Cortex of kidney (tissue), 1 donor: ENCODE measurements at places on chromosomes 7 and 10.

DNA sequence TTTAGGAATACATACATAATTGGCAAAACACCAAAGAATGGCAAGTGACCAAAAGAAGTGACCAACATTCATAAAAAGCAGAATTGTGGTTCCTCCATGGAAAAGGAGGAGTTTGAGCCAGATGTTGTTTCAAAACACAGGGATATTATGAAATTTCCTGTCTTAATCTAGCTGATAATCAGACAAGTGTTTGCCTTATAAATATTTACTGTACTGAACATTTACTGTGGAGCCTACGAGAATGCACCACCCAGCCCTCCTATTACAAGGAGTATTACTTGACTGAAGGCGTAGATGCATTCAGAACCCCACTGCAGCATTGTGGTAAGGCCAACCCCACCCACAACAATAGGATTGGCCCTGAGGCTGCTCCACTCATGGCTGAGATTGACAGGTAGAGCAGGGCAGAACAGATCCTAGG is 118.9 kb downstream of the AKR1D1 start:
- no peak for DNase-seq

- no peak for DNase-seq
These were observed 25.8 kb upstream of the LEP start for GRCh38 chr7:128215281-128215680.

- DNase-seq: no peak
These were observed 155.0 kb downstream of the RNF216 start for GRCh38 chr7:5626498-5626897.

DNA sequence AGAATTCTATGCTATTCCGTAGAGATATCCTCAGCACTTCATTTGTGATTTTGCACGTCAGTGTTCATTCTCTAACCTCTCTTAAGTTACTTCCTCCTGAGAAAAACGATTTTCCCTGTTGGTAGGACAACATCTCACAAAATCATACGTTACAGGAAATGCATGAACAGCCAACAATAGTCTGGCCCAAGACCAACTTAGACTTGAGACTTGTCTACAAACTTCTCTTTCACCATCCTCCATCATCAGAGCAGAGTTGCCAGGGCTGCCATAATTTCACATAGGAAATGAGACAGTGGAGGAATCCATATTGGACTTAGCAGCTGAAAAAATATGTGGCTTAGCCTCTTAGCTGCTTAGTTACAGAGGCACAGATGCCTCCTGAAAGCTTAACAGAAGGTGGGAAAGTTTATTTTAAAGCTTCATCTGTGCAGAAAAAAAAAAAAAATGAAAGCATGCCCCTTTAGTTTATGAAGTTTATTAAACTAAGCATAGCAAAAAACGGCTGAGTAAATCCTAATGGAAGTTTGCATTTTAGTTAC is 222.5 kb upstream of the CACNA2D1 start:
- no peak for DNase-seq

- DNase-seq: no peak
These were observed 126.6 kb upstream of the RAB11FIP2 start for GRCh38 chr10:118173296-118173695.

- DNase-seq: no peak
These were observed 23.2 kb upstream of the CFAP46 start for GRCh38 chr10:132965411-132966057.

DNA sequence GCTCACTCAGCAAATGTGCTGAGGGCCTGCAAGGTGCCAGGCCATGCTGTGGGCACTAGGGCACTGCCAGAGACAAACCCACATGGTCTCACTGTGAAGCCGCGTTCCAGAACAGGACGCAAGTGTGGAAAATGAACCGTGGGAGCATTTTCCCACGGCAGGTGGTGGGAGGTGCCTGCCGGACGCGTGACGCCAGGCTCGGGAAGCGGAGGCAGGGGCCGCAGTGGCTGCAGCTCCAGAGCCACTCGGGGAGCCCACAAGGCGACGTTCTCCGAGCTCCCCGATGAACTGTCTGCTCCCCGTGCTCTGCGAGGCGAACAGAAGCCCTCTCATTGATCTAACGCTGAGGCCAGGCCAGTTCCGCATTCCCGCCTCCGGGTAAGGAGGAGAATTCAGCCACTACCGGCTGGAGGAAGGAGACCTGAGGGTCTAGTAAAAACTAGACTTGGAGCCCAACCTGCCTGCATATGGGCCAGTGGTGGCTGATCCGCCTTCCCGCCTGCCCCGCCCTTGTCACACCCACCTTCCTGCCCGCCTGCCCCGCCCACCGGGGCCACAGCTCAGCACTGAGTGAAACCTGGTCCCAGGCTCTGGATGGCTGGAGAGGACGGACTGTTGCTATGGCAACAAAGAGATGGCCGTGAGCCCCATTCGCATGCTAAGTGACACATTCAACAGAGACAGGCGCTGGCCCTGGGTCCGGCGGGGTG is 13.1 kb downstream of the ADGRA1 start:
- no peak for DNase-seq

GRCh38 chr7:155813546-155814315 is 1.5 kb upstream of the SHH start:
- no peak for DNase-seq

DNA sequence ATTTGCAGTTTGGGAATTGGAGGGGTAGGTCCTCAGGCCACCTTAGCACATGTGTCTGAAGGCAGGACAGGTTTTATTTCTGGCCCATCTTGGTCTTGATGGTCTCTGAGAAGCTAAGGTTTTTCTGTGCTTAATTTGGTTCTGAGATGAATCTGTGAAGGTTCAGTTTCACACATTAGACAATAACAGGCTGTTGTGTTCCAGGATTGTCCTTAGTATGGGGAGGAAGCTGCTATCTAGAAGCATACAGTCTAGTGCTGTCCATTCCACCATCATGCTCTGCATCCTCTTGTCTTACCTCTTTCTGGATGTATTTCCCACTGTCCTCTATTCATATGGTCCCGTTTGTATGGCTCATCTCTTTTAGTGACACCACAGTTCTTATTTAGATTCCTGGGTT is 7.1 kb downstream of the UBE2D1 start:
- no peak for DNase-seq

DNA sequence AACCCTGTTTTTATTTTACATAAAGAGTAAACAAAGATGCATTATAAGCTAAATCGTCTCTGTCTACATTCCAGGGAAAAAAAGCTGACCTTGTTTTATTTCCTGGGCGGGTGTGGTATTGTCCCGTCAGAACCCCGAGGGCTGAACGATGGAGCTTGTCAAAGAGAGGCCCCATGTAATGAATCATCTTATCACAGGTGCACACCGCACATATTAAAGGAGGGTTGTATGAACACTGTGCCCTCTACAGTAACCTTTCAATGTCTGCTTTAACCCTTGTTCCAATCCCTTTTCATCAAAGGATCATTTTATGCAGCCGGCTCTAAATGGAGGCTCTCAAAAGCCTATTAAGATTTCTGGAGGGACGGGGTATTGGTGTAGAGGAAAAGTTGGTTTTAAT is 158.5 kb upstream of the YAE1 start:
- no peak for DNase-seq

GRCh38 chr7:99038086-99038855 is 105.6 kb downstream of the SMURF1 start:
- DNase-seq: no peak

- no peak for DNase-seq
These were observed 30.3 kb downstream of the GBX1 start for GRCh38 chr7:151137076-151137675.

DNA sequence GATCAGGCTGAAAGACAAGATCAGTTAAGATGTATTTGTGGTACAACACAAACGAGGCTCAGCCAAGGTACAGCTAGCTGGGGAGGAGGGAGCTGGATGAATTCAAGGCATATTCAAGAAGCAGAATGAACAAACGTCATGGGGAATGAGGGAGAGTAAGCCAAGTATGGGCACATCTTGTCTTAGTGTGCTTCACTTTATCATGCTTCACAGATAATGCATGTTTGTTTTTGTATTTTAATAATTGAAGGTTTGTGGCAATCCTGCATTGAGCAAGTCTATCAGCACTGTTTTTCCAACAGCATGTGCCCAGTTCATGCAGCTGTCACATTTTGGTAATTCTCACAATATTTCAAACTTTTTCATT is 135.4 kb downstream of the HIBADH start:
- no peak for DNase-seq

DNA sequence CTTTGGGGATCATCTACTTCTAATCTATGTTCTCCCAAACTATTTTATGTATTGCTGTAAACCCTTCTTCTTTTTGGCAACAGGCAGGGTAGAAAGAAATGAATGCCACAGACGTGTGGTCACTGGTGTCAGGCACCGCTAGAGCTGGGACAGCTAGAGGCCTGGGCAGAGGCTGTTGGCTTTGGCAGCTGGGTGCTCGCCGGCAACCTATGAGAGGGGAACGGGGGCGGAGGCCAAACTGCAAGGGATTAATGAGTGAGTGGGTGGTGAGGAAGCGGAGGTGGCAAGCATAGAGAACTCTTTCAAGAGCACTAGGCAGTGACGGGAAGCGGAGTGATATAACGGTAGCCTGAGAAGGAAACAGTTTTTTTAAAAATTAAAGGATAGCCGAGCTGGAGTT is 78.5 kb downstream of the CREB5 start:
- DNase-seq: no peak

DNA sequence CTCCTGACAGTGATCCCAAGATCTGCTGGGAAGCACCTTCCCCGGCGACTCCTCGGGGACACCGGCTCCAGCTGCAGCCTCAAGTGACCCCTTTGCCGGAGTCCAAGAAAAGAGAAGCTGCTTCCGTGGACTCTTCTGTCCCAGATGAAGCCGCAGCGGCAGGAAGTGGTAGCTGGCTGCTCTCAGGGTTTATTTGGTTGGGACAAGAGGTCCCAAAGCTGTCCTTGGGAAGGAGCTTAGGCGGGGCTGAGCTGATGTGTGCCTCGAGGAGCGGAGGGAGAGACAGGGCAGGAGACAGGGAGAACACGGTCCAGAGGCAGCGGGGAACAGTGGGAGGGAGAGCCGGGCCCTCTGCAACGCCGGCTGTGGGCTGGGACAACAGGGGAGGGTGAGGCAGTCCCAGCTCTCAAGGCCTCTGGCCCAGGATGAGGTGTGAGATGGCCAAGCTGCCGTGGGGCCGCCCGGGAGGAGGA is 13.1 kb upstream of the FAM20C start:
- DNase-seq: no peak

GRCh38 chr7:32223721-32224120 is 153.5 kb upstream of the PDE1C start:
- DNase-seq: no peak

GRCh38 chr7:137898839-137899721 is 52.3 kb upstream of the DGKI start:
- DNase-seq: no peak
